ENCODE measurements at places on chromosomes 2 and 18. TPM values are rescaled to one million over a fixed set of nuclear protein-coding genes. Genes with fewer than 3 reads are reported as not detected.
A peak's percentile ranks its signal among the peaks of the same experiment; 100 is the strongest.

GRCh38 chr2:236688157-236688556 lies 118.5 kb downstream of the ACKR3 start:
- DNase-seq, result no peak

- no peak for DNase-seq
Observed at GRCh38 chr2:169137924-169138323, 68.6 kb downstream of the DHRS9 start.

- no peak for DNase-seq
Observed at GRCh38 chr2:70887550-70888246, 48.0 kb upstream of the ATP6V1B1 start.

GRCh38 chr2:55224761-55225261 lies 7.3 kb downstream of the CLHC1 start:
- DNase-seq, result no peak

GRCh38 chr2:31170071-31170698 lies 31.9 kb upstream of the GALNT14 start:
- peak; percentile 17 for DNase-seq

- no peak for DNase-seq
Observed at GRCh38 chr2:140392824-140393223, 1612.6 kb upstream of the NXPH2 start.

DNA sequence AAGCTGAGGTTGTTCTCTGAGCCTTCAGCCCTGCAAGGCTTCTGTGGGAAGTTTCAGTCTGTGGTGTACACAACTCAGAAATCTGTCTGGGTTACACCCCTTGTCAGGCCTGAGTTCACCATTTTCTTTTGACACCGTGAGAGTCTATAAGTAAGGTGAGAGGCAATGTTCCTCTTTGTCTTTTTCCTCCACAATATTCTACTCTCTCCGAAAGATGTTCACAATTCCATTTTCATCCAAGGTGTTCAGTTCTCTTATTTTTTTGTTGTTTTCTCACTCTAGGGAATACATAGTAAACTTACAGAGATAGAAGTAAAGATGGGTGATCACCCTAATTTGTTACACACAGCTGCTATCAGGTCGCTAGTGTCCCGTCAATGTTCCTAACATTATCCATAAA lies 3.2 kb downstream of the ERMN start:
- DNase-seq, result no peak

- DNase-seq, result no peak
Observed at GRCh38 chr2:72847534-72848315, 21.9 kb upstream of the EXOC6B start.

DNA sequence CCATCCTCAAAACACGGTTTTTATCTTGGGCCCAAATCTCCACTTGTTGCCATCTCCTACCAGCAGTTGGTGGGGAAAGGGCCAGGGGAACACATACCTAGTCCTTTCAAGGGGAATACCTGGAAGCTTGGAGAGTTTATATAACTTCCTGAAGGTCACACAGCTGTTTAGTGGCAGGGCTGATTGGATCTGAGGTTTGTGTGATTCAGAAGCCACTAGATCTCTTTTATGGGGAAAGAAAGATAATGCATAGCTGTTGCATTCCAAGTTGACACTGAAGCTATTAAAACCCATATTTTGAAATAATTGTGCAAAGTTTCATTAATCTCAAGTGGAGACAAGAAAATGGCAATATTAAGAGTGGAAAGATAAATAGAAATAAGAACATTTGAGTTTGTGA lies 134.2 kb downstream of the PLCL1 start:
- no peak for DNase-seq

- no peak for DNase-seq
Observed at GRCh38 chr2:38180754-38181153, 104.8 kb upstream of the CYP1B1 start.

GRCh38 chr2:199847181-199847864 lies 3.7 kb downstream of the FTCDNL1 start:
- DNase-seq, result no peak

GRCh38 chr2:40440835-40441234 lies 11.1 kb downstream of the SLC8A1 start:
- no peak for DNase-seq

GRCh38 chr2:207131594-207131993 lies 34.2 kb downstream of the KLF7 start:
- DNase-seq, result no peak

GRCh38 chr2:204681412-204681811 lies 136.1 kb downstream of the PARD3B start:
- DNase-seq, result no peak

- no peak for DNase-seq
Observed at GRCh38 chr2:71499691-71500090, 46.3 kb downstream of the DYSF start.

- DNase-seq, result no peak
Observed at GRCh38 chr2:30162806-30163205, 16.0 kb downstream of the YPEL5 start.

DNA sequence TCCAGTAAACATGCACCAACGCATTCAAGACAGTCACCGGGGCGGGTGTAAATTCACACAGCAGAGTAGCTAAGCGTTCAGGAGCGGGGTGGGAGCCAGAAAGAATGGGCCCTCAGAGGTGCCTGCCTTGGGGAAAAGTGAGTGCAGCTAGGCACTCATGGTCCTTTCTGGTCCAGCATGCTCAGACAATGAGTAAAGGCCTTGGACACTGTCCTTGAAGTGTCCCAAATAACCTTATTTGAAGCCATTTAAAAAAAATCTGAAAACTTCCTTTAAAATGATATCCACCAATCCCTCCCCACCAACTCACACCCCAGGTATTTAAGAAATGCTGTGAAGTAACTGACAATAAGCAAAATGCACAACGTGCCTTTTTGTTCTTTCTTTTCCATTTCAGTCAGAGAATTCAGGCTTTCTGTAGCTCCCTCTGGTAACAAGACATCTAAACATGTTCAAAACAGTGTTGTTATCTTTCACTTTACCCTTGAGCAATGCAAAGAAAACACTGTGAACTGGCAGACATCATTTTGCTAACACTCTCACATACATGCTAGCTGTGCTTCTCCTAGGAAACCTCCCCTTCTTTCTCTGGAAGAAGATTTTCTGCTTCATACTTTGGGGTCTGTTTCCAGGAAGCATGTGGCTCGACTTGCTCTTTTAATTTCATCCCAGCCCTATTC lies 445.1 kb upstream of the SPRED2 start:
- no peak for DNase-seq

DNA sequence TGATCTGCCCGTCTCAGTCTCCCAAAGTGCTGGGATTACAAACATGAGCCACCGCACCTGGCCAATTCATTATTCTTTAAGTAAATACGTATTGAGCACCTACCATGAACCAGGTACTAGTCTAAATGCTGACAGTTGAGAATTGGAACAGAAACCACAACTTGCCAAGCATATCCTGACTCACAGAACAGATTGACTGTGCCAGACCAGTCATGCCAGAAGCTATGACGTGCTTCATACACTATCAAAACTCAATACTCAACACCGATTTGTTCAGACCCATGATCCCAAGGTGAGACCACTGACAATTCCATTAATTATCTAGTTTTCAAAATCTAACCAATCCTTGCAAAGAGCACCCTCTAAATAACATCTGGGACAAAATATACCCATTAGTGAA lies 148.6 kb downstream of the B3GNT2 start:
- no peak for DNase-seq

DNA sequence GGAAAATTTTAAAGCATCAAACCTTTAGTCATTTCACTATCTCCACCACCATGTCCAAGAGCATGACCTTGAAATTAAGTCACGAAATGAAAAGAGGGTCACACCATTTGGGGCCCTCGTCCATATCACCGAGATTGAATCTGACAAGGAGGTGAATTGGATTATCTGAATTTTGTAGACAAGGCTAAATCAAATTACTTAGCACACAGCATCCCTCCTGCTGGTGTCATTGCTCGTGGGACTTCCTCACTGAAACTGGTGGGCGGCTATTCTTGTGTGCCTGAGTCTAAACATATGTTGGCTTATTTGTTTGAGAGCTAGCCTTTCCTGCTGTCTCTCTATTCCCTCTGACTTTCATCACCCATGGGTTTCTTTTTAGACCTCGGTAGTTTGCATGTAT lies 64.6 kb upstream of the CNGA3 start:
- DNase-seq, result no peak

DNA sequence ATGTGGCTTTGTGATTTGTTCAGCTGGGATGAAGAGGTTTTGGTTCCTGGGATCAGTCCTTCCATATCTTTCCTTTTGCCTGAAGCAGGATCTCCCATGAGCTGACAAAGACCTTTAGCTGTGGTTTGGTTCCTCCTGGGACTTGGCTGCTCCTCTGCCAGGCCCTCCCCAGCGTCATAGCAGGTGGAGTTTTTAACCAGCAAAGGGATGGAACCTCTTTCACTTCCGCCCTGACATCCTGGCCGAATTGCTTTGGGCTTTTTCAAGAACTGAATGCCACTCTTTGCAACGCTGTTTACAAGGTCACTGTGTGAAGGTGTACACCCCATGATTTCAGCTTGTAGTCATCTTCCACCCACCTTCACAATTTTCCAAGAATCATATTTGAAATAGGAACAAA lies 390 bp downstream of the PCARE start:
- no peak for DNase-seq

The SDC1 gene
- total RNA-seq, result 0.66 TPM

The RAB17 gene
- 0.14 TPM for total RNA-seq

The RESP18 gene
- total RNA-seq, result not detected

The ANKRD62 gene
- not detected for total RNA-seq

The CHST10 gene
- total RNA-seq, result 12.1 TPM

The AOX1 gene
- total RNA-seq, result 1.0 TPM

The SERPINB13 gene
- not detected for total RNA-seq

The ZSWIM2 gene
- not detected for total RNA-seq

The ITGA4 gene
- 33.6 TPM for total RNA-seq

The FHOD3 gene
- total RNA-seq, result not detected

The RGPD4 gene
- total RNA-seq, result 0.24 TPM

The UCN gene
- 0.78 TPM for total RNA-seq

The MSTN gene
- not detected for total RNA-seq

The UNC80 gene
- total RNA-seq, result 0.03 TPM

The DPYSL5 gene
- total RNA-seq, result not detected

All from activated T-cell treated with anti-CD3 and anti-CD28 coated beads, Interleukin-2, amount 50 U/mL, for 4 hours (primary cell).